Activated CD4-positive, alpha-beta T cell treated with anti-CD3 and anti-CD28 coated beads, Interleukin-2, amount 50 U/mL, for 1 hour (primary cell): ENCODE measurements at places on chromosomes 2 and 18.

GRCh38 chr2:10028407-10028987 is 14.9 kb upstream of the KLF11 start:
- no peak for DNase-seq

GRCh38 chr18:54480616-54481015 is 110.4 kb upstream of the DYNAP start:
- DNase-seq: no peak

DNA sequence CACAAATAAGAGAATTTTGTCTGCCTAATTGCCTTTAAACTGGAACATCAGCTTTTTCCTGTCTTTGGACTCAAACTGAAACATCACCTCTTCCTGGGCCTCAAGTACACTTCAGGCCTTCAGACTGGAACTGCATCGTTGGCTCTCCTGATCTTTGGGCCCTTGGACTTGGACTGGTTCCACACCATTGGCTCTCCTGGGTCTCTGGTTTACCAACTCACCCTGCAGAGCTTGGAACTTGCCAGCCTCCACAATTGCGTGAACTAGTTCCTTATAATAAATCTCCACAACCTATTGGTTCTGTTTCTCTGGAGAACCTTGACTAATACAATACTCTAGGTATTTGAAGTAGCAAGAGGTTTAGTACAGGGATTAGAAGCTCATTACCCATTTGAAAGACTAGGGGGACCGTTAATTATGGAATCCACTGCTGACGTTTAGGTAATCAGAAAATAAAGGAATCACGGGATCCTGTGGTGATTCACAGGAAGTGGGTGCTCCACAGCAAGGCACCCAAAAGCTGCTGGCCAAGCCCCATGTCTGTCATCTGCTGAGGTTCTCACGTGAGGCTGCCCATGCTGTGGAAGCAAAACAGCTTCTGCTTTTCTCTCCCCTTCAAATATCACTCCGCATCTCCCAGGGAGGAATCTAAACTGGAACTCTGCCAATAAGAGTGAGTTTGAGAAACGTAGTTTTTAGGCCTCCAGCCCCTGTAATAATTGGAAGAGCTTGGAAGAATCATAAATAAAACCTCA is 20.0 kb upstream of the SGPP2 start:
- DNase-seq: no peak

DNA sequence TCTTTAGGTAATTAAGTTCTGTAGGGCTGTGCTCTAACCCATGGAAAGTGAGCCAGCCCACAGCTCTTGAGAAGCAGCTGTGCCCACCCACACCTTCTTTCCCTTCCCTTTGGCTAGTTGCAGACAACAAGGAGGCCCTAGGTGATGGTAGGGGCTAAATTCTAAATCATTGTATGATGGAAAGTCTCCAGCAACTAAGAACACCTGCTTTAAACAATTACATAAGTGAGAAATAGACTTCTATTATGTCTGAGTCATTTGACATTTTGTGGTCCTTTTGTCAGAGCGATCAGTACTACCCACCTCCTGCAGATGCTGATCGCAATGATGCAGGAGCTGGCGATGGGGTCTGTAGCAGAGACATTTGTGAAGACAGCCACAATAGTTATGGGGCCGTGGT is 79.6 kb downstream of the TEX51 start:
- no peak for DNase-seq

- DNase-seq: no peak
Observed at GRCh38 chr2:41932241-41933045, 115.4 kb upstream of the PKDCC start.

GRCh38 chr2:3470856-3471737 is 48.2 kb downstream of the ADI1 start:
- no peak for DNase-seq

DNA sequence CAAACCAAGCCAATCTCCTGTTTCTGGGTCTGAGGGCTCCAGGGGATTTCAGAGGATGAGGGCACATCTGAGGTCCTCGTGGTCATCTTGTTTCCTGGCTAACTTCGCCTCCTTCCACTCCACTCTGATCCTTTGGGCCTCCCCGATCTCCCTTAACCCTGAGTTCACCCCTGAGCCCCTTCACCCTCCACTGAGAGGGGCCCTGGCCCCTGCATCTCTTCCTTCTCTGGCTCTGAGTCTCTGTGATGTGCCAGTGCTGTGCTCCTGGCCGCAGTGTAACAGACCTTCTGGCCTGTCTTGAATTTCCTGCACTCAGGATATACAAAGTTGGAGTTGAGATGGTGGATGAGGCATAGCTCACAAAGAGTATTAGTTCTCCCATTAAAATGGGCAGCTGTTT is 84.7 kb upstream of the BOD1L2 start:
- no peak for DNase-seq

DNA sequence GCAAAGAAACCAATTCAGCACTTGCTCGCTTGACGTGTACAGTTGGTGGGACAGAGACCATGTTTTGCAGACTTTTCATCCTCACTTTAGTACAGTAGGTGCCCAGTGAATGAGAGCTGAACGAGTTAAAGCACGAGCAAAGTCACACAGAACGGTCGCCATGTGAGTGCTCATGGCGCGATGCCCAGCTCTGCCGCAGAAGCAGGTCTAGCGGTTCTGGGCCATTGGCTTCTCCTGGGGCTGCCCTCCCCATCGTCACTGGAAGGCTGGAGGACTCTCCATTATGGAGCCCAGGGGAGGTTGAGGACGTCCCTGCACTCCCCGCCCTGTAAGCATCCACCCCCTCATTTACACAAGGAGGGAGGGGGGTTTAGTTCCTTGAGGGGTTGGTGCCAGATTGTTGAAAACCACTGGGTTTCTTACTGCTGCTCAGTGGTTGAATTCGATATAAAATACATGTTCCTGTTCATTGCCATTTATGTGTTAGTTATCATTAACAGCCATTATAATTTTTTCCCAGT is 24.9 kb downstream of the PTGR3 start:
- DNase-seq: no peak

DNA sequence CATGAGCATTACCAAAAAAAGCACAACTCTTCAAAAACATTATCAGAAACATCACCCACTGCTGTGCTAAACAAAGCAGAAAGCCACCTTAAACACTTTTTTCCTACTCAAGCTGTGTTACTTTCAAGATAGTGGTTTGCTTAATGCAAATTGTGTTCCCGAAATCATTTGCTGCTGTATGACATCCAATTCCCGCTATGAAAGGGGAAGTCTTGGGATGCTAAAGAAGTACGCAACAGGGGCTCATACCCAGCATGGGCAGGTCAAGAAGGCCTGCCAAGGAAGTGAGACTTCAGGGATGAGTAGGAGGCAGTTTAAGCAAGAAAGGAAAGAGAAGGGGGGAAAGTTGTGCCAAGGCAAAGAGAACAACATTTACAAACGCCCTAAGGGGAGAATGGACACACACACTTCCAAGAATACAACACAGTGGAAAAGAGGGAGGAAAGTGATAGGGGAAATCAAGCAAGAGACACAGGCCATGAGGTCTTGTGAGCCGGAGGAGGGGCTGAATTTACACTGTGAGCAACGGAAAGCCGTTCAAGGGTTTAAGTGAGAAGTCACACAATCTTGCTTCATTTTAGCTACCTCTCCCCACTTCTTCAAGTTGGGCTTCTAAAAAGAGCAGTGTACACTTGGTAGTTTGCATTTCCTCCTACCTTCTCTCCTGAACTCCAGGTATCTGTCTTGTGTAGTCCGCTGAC is 4.0 kb downstream of the PTPN2 start:
- DNase-seq: no peak

- no peak for DNase-seq
Observed at GRCh38 chr2:11656671-11657101, 13.3 kb downstream of the NTSR2 start.

DNA sequence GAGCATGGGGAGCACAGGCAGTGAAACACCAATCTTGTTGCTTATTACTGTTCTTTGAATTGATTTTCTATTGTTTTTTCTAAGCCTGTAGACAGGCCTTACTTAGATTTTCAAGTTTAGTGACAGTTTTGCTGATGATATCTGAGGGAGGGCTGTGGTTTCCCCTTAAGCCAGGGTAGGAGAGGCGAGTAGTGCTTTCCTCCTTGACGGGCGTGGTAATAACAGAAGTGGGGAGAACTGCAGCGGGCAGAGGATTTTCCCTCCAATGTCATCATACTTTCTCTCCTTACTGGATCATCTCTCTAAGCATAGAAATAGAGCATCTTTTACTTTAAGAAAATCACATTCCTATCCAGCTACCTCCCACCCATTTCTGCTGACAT is 314.4 kb downstream of the ALK start:
- DNase-seq: no peak

- DNase-seq: no peak
Observed at GRCh38 chr2:40964509-40965250, 512.8 kb upstream of the SLC8A1 start.

DNA sequence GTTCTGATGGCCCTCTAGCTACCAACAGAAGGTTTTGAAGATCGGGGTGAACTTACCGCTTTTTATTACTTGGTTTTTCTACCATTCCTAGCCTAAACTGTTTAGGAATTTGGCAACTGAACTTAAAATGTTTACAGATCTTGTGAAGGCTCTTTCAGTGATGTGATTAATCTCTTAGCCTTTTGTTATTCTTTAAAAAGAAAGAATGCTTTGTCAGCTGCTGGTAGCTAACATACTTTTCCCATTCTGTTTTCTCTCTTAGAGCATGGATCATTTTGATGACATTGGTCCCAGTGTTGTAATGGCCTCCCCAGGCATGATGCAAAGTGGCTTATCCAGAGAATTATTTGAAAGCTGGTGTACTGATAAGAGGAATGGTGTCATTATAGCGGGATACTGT is 18.1 kb downstream of the CPSF3 start:
- DNase-seq: no peak

- no peak for DNase-seq
Observed at GRCh38 chr2:150292807-150293206, 194.7 kb downstream of the RND3 start.
